ENCODE measurements at places on chromosomes 13 and 19.
A peak's percentile ranks its signal among the peaks of the same experiment; 100 is the strongest.

GRCh38 chr19:41811036-41811435 is 14.6 kb downstream of the CEACAM3 start:
- no peak for DNase-seq

DNA sequence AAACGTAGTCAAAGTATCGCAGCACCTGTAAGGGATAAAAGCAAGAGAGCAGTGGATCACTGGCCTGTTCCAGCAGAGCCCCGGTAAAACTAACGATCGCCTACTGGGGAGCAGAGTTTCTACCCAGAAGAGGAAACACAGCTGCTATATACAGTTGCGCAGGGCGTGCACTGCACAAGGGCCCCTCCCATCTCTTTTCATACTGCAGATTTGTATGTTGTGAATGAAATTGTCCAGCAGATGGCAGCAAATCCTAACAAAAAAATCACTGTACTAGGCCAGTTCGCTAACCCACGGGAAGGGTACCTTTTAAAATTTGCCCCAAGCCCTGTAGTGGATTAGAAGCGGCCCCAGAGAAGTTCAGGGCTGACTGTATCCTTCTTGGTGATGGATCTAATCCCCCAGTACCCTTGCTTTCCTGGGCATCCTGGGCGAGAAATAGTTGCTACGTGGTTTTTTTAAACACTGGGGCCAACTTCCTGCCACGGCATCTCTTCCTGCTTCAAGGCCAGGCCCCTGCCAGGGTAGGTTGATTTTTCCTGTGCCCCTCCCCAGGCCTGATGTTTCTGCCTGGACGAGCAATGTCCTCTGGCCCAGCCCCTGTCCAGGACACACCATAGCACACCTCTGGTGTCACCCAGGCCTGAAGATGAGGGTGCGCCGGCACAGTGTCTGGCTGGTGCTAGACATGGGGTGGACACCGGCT is 127.0 kb downstream of the IER2 start:
- DNase-seq: peak; percentile 81

DNA sequence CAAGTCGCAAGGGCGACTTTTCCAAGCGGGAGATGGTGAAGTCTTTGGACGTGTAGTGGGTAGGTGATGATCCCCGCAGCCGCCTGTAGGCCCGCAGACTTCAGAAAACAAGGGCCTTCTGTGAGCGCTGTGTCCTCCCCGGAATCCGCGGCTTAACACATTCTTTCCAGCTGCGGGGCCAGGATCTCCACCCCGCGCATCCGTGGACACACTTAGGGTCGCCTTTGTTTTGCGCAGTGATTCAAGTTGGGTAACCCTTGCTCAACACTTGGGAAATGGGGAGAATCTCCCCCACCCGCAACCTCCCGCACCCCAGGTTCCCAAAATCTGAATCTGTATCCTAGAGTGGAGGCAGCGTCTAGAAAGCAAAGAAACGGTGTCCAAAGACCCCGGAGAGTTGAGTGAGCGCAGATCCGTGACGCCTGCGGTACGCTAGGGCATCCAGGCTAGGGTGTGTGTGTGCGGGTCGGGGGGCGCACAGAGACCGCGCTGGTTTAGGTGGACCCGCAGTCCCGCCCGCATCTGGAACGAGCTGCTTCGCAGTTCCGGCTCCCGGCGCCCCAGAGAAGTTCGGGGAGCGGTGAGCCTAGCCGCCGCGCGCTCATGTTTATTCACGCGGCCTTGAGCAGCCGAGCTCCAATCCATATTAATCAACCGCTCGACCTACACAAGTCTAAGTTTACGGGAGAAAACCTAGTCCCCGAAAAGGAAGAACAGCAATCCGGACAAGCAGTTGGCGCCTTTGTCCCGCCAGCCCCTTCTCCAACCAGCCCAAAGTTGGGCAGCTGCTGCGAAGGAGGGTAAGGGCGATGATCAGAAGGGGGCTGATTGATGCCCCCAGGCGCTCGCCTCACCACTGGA is 9.9 kb downstream of the SOX21 start:
- no peak for DNase-seq

- DNase-seq: no peak
Observed at GRCh38 chr13:42000846-42001245, 39.9 kb upstream of the VWA8 start.

GRCh38 chr13:43785650-43786471 is 911 bp downstream of the ENOX1 start:
- DNase-seq: peak; percentile 88

DNA sequence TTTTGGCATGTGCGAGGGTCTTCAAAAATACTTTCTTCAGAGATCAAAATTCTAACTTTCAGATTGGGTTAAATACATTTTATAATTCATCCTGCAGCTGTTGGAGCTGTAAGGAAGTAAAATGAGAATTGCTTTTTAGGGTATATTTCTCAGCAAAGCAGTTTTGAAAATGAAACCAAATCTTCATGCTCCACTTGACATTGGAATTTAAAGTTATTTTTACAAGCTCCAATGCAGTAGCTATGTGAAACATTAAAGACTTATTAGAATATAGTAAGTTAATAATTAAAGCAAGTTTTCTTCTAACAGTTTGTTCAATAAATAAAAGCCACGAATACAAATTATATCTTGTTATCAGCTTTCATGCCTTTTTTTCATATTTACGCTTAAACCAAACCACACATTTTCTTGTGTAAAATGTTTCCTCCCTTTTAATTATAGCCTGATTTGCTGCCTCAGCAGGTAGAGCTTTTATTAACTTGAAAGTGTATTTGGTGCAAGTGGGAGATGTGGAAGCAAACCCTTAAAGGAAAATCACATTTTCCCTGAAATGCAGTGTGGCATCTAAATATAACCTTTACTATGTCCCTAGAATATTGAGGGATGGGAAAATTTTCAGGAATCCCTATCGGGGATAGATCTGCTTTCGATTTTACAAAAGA is 12.4 kb upstream of the MICU2 start:
- no peak for DNase-seq

- DNase-seq: no peak
Observed at GRCh38 chr13:95033890-95034289, 267.4 kb downstream of the ABCC4 start.

- DNase-seq: peak; percentile 64
Observed at GRCh38 chr13:44373601-44374347, at the start of gene SERP2. SERP2 (plus strand) TSS chr13:44373824; CDS start chr13:44374026, 202 bp downstream.

GRCh38 chr19:10292789-10293636 is 3.3 kb downstream of the ICAM5 start:
- peak; percentile 29 for DNase-seq

GRCh38 chr13:97395447-97396136 is 38.4 kb upstream of the RAP2A start:
- peak; percentile 49 for DNase-seq

- DNase-seq: no peak
Observed at GRCh38 chr13:28585561-28585960, 73.4 kb upstream of the POMP start.

GRCh38 chr13:39916330-39916729 is 260.9 kb downstream of the COG6 start:
- no peak for DNase-seq

DNA sequence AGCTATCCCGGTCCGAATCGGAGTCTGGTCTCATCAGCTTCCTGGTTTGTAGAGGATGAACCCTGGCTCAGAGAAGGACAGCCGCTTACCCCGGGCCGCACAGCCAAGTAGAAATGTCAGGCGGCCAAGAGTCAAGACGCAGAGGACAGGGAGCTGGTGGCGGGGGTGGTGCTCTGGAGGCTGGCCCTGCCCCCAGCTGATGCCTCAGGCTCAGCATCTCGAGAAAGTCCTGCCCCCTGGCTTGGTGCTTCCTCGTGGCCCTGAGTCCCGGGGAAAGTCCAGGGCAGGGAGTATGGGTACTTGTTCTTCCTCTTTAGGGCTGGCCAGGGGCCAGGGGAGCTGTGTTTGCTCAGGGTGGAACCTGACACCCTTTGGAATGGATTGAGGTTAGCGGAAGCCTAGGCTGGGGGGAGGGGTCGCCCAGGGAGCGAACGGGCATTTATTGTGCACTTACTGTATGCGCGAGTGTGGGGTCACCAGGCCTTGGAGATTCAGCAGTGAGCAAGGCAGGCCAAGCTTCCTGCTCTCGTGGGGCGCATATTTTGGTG is 2.2 kb downstream of the TJP3 start:
- DNase-seq: no peak

GRCh38 chr19:2569596-2570465 is 93.9 kb downstream of the GADD45B start:
- DNase-seq: no peak

DNA sequence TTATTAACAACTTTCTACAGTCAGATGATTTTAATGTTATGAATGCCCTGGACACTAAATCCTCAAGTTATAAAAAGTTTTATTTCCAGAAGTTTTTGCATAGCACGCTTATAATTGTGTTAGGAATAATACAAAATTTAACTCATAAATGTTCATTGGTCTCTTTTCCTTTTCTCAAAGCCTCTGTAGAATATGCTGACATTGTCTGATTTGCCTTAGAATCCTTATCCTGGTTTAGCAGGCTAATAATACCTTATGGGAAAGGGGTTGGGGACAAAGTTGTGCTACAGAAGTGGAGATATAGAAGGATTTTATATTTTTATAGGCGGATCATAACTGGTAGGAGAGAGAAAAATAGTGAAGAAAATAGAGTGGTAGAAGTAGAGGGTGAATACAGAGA is 1739.6 kb downstream of the OLFM4 start:
- DNase-seq: no peak

GRCh38 chr13:22099585-22099984 is 428.7 kb downstream of the FGF9 start:
- DNase-seq: no peak

- peak; percentile 47 for DNase-seq
Observed at GRCh38 chr13:94595001-94595949, 677 bp downstream of the TGDS start.

GRCh38 chr13:110001670-110002275 is 215.4 kb upstream of the IRS2 start:
- no peak for DNase-seq

- DNase-seq: no peak
Observed at GRCh38 chr19:3274245-3274941, 49.9 kb downstream of the CELF5 start.

DNA sequence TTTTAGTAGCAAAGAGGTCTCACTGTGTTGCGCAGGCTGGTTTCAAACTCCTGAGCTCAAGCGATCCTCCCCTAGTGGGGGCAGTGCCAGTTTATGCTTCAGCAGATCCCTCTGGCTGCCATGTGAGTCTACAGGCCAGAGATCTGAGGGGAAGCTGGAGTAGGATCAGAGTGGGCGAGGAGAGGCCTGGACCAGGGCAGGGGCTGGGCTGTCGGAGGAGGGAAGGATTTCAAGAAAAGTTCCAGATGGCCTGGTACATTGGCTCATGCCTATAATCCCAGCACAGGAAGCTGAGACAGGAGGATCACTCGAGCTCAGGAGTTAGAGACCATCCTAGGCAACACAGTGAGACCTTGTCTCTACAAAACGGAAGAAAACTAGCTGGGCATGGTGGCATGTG is 9.8 kb downstream of the DHX34 start:
- no peak for DNase-seq

GRCh38 chr13:110643768-110644421 is 28.6 kb downstream of the NAXD start:
- no peak for DNase-seq

- DNase-seq: no peak
Observed at GRCh38 chr13:31891472-31891871, 140.1 kb upstream of the FRY start.

- peak; percentile 53 for DNase-seq
Observed at GRCh38 chr13:111005808-111006505, 91.1 kb upstream of the ANKRD10 start.

DNA sequence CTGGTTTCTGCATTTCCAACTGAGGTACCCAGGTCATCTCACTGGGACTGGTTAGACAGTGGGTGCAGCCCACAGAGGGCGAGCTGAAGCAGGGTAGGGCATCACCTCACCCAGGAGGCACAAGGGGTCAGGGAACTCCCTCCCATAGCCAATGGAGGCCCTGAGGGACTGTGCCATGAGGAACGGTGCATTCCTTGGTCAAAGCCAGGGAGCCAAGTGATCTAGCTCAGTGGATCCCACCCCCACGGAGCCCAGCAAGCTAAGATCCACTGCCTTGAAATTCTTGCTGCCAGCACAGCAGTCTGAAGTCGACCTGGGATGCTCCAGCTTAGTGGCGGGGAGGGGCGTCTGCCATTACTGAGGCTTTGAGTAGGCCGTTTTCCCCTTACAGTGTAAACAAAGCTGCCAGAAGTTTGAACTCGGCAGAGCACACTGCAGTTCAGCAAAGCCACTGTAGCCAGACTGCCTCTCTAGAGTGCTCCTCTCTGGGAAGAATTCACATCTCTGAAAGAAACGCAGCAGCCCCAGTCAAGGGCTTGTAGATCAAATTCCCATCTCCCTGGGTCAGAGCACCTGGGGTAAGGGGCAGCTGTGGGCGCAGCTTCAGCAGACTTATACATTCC is 1386.6 kb upstream of the PCDH9 start:
- no peak for DNase-seq

- DNase-seq: no peak
Observed at GRCh38 chr19:54257116-54257480, at the start of gene LILRB5. LILRB5 (minus strand) TSS chr19:54257273; CDS start chr19:54257193, 80 bp downstream.

GRCh38 chr19:34308381-34309367 is 54.3 kb downstream of the GARRE1 start:
- peak; percentile 28 for DNase-seq

- no peak for DNase-seq
Observed at GRCh38 chr19:362683-363082, 18.1 kb upstream of the MIER2 start.

- DNase-seq: peak; percentile 21
Observed at GRCh38 chr19:46015687-46016425, 7.0 kb downstream of the PGLYRP1 start.

DNA sequence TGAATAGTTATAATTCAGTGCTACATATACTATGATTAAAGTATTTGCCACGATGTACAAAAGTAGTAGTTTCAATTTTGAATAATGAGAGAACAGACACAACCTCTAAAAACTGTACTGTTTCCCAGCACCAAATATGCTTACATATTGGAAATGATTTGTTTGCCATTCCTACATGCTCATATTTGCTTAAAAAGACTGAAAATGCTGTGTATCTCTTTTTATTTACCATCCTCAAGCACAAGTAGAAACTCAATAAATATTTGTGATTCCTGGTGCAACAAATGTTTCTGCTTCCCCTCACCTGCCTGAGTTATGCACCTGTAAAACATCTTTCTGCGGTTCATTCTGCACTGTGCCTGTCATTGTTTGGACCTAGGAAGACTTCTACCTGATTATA is 512.2 kb downstream of the DCT start:
- DNase-seq: no peak

- no peak for DNase-seq
Observed at GRCh38 chr19:38411041-38411712, 8.3 kb downstream of the FAM98C start.

DNA sequence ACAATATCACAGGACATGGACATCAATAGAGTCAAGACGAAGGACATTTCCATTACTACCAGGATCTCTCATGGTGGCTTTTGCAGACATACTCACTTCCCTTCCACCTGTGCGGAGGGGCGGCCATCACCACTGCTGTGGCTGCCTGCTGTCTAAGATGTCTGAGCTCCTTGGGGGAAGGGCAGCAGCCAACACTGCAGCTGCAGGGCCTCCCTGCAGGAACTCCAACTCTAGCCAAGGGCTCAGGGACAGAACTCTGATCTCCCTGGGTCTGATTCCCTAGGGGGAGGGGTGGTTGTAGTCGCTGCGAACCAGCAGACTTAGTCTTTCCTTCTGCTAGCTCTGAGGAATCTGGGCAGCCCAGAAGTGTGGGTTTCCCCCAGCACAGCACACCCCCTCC is 78.9 kb upstream of the ANKRD10 start:
- DNase-seq: no peak

All from AG20443 (cell line).